ENCODE measurements at places on chromosomes 2 and 18. TPM values are rescaled to one million over a fixed set of nuclear protein-coding genes. Genes with fewer than 3 reads are reported as not detected.

The M1AP gene
- total RNA-seq: not detected

The ST8SIA5 gene
- total RNA-seq: 0.05 TPM

The UGT1A3 gene
- total RNA-seq: not detected

The SP5 gene
- 0.32 TPM for total RNA-seq

The CUL3 gene
- 79.6 TPM for total RNA-seq

The C2orf81 gene
- total RNA-seq: 1.6 TPM

The SERPINB12 gene
- total RNA-seq: not detected

DNA sequence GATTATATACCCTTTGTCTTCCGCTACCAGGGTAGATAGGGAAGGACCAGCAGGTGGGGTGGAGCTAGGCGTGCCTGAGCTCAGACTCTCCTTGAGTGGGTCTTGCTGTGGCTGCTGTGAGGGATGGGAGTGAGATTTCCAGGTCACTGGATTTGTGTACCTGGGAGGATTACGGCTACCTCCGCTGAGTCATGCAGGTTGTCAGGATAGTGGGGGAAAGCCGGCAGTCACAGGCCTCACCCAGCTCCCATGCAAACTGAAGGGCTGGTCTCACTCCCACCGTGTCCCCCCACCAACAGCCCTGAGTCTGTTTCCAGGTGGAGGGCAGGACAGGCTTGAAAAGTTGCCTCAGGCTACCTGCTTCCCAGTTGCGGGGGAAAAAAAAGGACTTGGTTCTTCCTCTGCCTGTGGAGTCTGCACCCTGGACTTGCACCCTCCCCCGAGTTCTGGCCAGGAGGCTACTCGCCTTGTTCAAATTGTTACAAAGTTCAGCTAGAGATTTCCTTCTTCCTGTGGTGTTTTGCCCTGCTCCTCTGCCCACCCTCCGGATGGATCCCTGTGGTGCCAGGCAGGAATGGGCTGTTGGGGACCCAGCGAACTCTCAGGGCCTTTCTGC, 268.3 kb downstream of the VAPA start:
- H3K27me3 ChIP-seq: peaks cover 9% of the 10 kb centered on the region
- H3K36me3 ChIP-seq: no peaks in the 10 kb centered on the region
- DNase-seq: no peak

DNA sequence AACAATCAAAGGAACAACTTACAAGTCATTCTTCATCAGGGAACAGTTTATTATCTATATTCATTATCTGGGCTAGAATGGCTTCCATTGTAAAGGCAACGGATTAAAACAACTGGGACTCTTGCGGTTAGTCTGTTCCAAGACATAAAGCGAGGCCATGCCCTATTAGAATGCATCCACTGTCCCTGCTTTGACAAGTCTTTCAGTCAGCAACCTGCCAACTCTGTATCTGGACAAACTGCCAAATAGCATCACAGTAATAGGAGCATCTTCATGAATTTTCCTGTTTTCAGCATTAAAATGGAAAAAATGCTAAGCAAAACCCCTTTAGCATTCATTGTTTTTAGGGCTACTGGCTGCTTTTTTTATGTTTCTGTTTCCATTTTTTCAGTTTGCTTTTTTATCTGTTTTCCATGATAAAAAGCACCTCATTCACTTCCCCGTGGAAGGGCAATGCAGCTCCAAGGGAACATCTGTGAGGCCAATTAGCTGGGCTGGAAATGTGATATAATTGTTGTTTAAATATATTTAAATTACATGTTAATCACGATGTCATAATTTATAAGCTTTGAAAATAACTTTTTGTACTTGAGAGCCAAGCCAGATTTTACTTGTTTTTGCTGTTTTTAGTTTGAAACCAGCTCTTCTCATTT, 834.3 kb downstream of the CPS1 start:
- H3K4me3 ChIP-seq: no peak overlapping the region
- no peaks in the 10 kb centered on the region for H3K27me3 ChIP-seq
- H3K4me1 ChIP-seq: no peaks in the 10 kb centered on the region
- no peak overlapping the region for H3K27ac ChIP-seq
- no peaks in the 10 kb centered on the region for H3K36me3 ChIP-seq
- no peak for DNase-seq

DNA sequence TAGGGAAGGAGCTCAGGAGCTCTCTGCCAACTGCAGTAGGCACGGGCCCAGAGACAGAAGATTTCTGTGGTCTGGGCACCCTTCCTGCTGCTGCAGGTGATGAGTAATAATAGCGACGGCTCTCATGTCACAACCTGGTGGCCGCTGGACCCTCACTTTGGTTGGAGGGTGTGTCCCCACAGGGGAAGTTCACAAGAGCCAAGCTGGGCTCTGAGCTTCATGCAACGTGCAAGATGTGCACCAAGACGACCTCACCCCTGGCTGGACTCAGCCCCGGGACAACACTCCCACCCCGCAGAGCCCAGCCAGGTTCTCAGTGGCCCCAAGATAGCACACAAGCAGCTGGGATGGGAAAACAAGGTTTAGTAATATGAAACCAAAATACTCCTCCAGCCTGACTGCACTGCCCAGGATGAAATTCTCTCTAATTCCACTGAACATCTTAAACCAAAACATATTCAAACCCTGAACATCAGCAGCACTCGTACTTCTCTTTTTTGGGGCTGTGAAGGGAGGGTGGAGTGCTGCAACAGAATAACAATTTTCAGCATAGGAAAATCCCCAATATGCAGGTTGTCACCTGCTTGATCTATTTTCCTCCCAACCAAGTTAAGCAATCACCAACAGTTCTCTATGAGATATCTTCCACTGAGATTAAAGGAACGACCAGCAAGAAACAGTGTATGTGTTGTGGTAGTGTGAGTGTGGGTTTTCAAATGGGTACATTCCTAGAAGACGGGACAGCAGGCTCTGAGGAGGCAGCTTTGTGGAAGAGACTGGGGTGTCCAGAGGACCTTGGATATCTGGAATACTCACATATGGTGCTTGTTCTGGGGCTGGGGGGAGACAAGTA, 26.5 kb downstream of the BCL2 start:
- peaks cover 28% of the 10 kb centered on the region for H3K36me3 ChIP-seq
- H3K4me3 ChIP-seq: no peak overlapping the region
- H3K4me1 ChIP-seq: peaks cover 58% of the 10 kb centered on the region
- H3K27me3 ChIP-seq: no peaks in the 10 kb centered on the region
- H3K27ac ChIP-seq: peak overlapping the region; percentile 16

DNA sequence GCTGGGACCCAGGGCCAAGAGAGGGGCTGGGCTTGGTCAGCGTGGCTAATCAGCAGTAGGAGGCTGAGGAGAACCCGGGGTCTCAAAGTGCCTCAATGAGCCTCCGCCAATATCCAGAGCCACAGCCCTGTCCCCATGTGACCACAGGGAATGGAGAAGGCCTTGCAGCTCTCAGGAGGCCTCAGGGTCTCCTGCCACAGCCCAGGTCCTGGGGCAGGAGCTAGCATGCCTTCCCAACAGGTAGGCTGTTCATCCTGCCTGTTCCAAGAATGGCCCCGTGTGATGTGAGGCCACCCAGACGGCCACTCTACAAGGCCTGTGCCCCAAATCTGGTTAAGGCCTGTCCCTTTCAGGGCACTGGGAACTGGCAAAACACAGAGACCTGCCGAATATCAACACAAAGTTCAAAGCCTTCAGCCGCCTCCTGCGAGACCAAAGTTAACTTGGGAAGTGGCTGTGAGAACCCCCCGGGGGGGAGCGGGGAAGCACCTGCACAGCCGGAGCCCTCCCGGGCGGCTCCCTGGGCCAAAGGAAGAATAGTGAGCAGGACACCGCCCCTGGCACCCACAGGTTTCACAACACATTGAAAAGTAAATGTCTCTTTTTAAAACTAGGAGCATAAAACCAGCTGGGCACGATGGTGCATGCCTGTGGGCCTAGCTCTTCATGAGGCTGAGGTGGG, 4.5 kb upstream of the LIMS2 start:
- DNase-seq: no peak
- H3K4me1 ChIP-seq: peaks cover 4% of the 10 kb centered on the region
- H3K27me3 ChIP-seq: peaks cover 48% of the 10 kb centered on the region
- no peak overlapping the region for H3K27ac ChIP-seq
- no peaks in the 10 kb centered on the region for H3K36me3 ChIP-seq
- H3K4me3 ChIP-seq: no peak overlapping the region

GRCh38 chr2:158667586-158667985, 127.5 kb upstream of the DAPL1 start:
- H3K4me1 ChIP-seq: peaks cover 4% of the 10 kb centered on the region
- no peak for DNase-seq
- no peaks in the 10 kb centered on the region for H3K36me3 ChIP-seq
- H3K27me3 ChIP-seq: no peaks in the 10 kb centered on the region

DNA sequence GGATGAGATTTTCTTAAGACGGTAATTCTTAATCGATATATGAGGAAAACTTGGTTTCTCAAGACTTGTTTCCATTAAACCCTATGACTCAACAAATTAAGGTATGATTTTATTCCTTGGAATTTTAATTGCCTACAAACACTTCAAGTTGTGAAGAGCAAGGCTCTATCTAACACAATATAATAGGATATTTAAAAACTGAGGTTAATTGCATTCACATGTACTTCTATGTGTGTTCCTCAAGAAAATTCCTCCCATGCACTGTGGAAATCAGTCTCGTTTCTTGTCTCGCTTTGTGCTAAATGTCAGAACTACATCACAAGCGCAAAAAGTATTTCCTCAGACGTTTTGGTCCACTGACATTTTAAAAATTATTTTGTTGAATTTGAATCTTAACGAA, 109.6 kb upstream of the UNC80 start:
- H3K36me3 ChIP-seq: no peaks in the 10 kb centered on the region
- no peaks in the 10 kb centered on the region for H3K4me1 ChIP-seq
- H3K27ac ChIP-seq: no peak overlapping the region
- no peak overlapping the region for H3K4me3 ChIP-seq
- H3K27me3 ChIP-seq: no peaks in the 10 kb centered on the region

GRCh38 chr2:28567061-28567471, 71.2 kb downstream of the PLB1 start:
- peaks cover 19% of the 10 kb centered on the region for H3K4me1 ChIP-seq
- H3K27me3 ChIP-seq: peaks cover 1% of the 10 kb centered on the region
- H3K36me3 ChIP-seq: peaks cover 5% of the 10 kb centered on the region
- peak overlapping the region; percentile 87 for H3K4me3 ChIP-seq
- peak; percentile 24 for DNase-seq
- H3K27ac ChIP-seq: peak overlapping the region; percentile 82

- no peak for DNase-seq
- H3K27me3 ChIP-seq: peaks cover 10% of the 10 kb centered on the region
- no peaks in the 10 kb centered on the region for H3K36me3 ChIP-seq
These were observed 114.8 kb upstream of the PKDCC start for GRCh38 chr2:41933046-41933420.

GRCh38 chr18:75450906-75451305, 23.4 kb upstream of the SMIM21 start:
- no peak overlapping the region for H3K27ac ChIP-seq
- no peak for DNase-seq
- peaks cover 34% of the 10 kb centered on the region for H3K27me3 ChIP-seq

GRCh38 chr2:236774171-236774570, 204.5 kb downstream of the ACKR3 start:
- no peak overlapping the region for H3K27ac ChIP-seq
- H3K27me3 ChIP-seq: no peaks in the 10 kb centered on the region
- H3K36me3 ChIP-seq: no peaks in the 10 kb centered on the region
- no peak for DNase-seq
- no peak overlapping the region for H3K4me3 ChIP-seq

GRCh38 chr2:199085261-199085660, 372.5 kb downstream of the SATB2 start:
- H3K4me3 ChIP-seq: no peak overlapping the region
- DNase-seq: no peak
- no peaks in the 10 kb centered on the region for H3K27me3 ChIP-seq
- no peaks in the 10 kb centered on the region for H3K4me1 ChIP-seq
- no peak overlapping the region for H3K27ac ChIP-seq

- no peak overlapping the region for H3K27ac ChIP-seq
- peaks cover 25% of the 10 kb centered on the region for H3K27me3 ChIP-seq
- H3K4me3 ChIP-seq: no peak overlapping the region
- H3K4me1 ChIP-seq: no peaks in the 10 kb centered on the region
These were observed 50.6 kb upstream of the STPG4 start for GRCh38 chr2:47205576-47206141.

- no peak overlapping the region for H3K27ac ChIP-seq
- no peaks in the 10 kb centered on the region for H3K4me1 ChIP-seq
- H3K27me3 ChIP-seq: no peaks in the 10 kb centered on the region
- H3K4me3 ChIP-seq: no peak overlapping the region
These were observed 24.8 kb upstream of the GBX2 start for GRCh38 chr2:236193026-236193425.

DNA sequence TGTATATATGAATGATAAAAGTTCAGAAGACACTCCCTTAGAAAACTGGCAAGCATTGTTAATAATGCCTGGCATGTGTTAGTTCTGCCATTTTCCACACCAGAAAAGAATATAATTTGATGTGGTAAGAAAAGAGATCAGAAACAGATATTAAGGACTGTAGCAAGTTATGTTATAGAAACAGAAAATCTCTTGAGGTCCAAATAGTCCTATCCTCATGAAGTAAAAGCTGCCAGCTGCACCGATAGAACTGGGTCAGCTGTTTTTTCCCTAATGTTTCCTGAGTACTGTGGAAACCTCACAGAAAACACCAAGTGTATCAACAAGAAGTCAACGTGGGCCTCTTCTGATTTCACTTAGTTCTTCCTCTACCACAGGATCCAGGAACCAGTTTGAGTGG, 56.9 kb upstream of the SDC1 start:
- no peak overlapping the region for H3K4me3 ChIP-seq
- DNase-seq: no peak
- no peak overlapping the region for H3K27ac ChIP-seq
- H3K27me3 ChIP-seq: no peaks in the 10 kb centered on the region
- H3K4me1 ChIP-seq: no peaks in the 10 kb centered on the region
- H3K36me3 ChIP-seq: peaks cover 35% of the 10 kb centered on the region

DNA sequence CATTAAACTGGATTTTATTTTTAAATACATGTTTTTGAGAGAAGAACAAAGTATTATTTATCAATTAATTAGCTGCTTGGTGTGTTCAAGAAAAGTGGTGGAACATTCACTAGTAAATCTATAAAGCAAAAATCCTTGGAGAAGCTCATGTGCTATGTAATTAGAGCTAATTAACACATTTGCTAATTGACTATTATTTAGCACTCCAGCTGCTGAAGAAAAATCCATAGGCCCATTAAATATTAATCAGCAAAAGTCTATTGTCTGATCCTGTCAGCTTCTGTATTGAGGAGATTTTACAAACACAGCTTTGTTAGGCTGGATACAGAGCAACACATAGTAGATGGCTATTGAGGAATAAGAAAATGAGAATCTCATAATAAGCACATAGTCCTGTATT, 336.1 kb downstream of the RBM43 start:
- H3K4me1 ChIP-seq: no peaks in the 10 kb centered on the region
- no peak overlapping the region for H3K4me3 ChIP-seq
- H3K27me3 ChIP-seq: no peaks in the 10 kb centered on the region
- H3K27ac ChIP-seq: no peak overlapping the region
- DNase-seq: no peak
- no peaks in the 10 kb centered on the region for H3K36me3 ChIP-seq

GRCh38 chr18:61750840-61751668, 141.8 kb downstream of the RNF152 start:
- no peak for DNase-seq
- no peak overlapping the region for H3K27ac ChIP-seq
- peaks cover 4% of the 10 kb centered on the region for H3K27me3 ChIP-seq
- no peak overlapping the region for H3K4me3 ChIP-seq
- no peaks in the 10 kb centered on the region for H3K4me1 ChIP-seq
